Stimulated activated CD8-positive, alpha-beta memory T cell treated with anti-CD3 and anti-CD28 coated beads, Interleukin-12 subunit alpha, Interleukin-12 subunit beta, amount 100 ng/mL, for 1 hour (primary cell): ENCODE measurements at places on chromosomes 12 and 14.

GRCh38 chr12:75699251-75699650 lies 187.8 kb upstream of the KRR1 start:
- no peak for DNase-seq

- DNase-seq, result no peak
Measured at GRCh38 chr12:7542813-7543212, 39.2 kb upstream of the CD163 start.

DNA sequence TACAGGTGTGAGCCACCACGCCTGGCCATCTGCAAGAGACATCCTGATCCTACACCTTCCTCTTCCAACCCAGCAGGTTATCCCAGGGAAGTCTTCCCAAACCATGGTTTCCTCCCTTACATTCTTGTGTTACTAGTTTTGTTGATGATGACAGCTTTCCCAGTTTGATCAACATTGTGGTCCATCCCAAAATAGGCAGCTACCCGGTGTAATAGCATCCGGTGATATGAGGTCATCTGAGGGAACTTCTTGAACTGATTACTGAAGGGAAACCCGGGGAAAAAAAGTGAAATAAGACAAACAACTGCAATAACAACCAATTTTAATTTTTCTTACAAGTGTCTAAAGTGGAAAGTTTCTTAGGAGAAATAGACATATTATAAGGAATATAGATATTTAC lies 45.3 kb upstream of the STAC3 start:
- DNase-seq, result no peak

- DNase-seq, result no peak
Measured at GRCh38 chr14:93764211-93764659, 24.1 kb downstream of the PRIMA1 start.

DNA sequence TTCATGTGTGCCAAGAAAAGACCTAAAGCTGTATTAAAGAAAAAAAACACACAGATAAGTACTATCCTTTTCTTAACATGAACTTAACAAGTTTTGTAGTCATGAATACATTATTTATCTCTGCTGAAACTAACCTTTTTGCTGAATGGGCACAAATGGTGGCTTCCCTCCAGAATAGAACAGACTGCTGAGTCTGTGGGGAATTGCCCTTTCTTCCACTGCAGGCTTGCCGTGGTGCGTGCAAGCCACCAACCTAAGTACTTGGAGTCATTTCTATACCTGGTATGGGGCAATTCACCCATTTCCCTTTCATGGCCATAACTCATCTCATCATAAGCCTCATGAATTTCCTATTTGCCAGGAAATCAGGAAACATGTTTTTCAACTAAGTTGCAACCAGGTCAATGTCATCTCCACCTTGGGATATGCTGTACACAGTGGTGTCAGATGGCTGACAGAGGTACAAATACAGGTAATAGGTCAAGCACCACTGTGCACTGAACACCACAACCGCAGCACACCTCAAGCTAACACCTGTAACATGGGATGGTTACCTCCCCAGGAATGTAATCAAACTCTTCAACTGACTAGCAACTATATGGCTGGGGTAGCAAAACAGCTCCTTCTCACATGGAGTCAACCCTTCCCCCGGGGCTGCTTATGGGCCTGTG lies 49.9 kb downstream of the CATSPERB start:
- DNase-seq, result no peak

DNA sequence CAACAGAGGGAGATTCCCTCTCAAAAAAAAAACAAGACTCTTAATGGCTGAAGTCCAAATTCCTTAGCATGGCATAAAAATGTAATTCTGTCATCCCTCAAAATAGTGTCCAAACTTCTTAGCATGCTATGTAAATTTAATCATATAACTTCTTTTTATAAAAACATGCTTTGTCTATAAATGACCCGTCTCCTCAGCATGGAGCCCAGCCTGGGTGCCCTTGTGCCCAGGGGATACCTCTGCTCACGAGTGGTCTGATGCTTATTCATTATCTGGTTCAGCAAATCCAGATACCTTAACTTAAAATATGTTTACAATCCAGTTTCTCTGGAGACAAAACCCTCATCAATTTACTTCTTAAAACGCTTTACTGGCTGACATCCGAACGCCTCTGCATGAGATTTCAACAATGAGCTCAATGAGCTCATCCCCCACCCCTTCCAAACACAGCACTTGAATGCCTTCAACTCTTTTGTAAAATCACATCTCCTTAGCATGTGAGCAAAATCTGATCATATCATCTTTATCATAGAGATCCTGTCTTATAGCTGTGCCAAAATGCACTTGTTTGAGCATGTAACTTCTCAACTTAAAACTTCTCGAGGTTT lies 15.7 kb downstream of the RTL1 start:
- DNase-seq, result no peak

DNA sequence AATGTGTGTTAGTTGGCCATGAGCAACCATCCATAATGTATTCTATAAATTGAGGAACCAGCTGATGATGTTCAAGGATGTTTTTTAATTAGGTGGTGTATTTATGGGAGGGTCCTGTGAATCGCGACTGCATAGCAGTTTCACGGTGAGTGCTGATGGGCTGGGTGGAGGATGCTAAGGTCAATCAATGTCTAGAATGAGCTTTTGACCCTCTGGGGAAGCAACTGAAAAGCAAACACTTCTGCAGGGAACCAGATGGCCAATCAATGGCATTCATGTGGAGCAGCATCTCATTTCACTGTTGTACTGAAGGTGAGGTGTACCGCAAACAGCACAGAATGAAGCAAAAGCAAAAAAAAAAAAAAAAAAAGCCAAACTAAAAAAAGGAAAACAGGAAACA lies 676.1 kb upstream of the TMEM132C start:
- no peak for DNase-seq
